ENCODE measurements at places on chromosomes 3 and 15.

DNA sequence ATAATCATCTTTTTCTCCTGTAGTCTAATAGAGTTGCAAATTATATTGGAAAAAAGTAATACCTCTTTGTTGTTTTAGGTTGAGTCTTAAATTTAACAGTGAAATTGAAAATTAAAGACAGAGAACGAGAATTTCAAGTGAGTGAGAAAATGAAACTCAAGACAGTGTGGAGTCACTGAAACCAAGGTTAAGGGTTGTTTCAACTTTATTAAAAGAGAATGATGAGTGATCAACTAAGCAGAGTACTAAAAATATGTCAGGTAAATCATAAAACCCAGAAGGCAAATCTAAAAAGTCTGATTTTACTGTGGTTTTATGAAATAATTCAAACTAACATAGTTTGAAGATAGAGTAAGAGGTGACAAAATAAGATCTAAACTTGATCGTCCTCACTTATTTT, 782.5 kb upstream of the SEMA6D start:
- no peak for DNase-seq

DNA sequence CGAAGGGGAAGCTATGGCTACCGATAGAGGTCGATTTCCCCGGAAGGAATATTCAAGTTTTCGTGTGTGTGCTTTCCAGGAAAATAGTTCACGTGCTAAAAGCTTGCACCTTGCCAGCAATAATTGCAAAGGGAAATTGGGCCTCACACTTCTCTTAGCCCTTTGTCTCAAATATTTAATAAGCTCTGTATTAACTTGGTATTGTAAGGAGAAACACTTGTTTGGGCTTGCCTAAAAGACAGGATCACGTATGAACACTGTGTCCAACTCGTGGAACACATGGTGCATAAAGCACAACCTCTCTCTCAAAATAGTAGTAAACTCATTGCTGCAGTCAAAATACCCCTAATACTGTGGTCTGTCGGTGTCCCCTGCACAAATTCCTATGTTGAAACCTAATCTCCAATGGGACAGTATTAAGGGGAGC, 352 bp upstream of the TMF1 start:
- no peak for DNase-seq

DNA sequence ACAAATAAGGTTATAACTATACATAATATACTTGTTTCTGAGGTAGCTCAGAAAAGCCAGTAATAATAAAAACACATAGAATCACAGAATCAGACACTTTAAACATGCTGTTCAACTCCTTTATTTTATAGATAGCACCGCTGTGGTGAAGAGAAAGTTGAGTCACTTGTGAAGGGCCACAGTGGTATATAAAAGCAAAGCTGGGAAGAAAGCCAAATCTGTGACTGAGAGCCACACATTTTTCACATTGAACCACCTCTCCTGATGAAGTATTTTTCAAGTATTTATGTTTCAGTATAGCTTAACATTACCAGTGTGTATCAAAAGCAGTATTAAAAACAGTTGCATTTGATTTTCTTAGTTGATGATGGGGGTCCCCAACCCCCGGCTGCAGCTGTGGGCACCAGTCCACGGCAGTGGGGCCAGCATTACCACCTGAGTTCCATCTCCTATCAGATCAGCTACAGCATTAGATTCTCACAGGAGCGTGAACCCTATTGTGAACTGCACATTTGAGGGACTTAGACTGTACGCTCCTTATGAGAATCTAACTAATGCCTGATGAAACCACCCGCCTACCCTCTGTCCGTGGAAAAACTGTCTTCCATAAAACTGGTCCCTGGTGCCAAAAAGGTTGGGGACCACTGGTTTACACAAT, 46.2 kb downstream of the TBL1XR1 start:
- peak; percentile 57 for DNase-seq

DNA sequence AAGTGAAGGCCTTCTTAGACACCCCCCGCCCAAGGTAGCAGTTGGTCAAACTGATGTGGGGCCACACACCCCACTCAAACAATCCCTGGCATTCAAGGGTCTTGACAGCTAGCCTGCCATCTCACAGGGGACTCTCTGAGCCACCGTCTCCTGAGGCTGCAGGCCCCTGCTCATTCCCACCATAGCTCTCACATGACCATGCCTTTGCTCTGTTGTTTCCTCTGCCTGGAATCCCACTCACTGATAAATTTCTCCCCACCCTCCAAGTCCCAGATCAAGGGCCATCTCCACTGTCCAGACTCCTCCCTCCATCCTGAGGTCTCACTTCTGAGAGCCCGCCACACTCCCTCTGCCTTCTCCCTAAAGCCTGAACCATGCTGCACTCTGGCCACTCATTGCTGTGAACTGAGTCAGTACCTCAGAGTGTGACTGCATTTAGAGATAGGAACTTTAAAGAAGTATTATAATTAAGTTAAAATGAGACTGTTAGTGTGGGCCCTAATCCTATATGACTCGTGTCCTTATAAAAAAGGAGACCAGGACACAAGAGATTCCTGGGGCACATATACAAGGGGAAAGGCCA, 10.0 kb downstream of the WNT7A start:
- DNase-seq, result no peak

DNA sequence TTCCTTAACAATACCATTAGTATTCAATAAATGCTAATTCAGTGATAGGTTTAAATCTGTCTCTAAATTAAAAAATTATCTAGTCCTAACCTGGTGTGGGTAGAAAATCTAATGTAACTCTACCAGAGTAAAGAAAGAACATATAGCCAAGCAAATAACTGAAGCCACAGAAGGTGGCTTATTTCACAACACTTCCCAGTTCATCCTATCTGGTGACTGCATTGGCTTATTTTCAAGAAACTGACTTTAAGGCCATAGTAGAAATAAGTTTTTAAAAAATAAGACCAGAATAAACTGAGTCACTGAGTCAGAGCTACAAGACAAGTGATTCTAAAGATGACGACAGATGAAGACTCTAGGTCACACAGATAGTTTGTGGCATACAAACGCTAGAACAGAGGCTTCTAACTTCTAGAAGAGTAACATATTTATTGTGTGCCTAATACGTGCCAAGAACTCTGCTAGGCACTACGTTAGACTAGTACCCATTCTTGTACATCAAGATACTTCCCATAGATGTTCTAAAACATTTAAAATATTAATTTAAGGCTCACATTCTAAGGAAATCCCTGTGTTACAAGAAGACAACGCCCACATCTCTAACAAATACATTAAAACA, 25.9 kb downstream of the TMCC1 start:
- DNase-seq, result no peak

DNA sequence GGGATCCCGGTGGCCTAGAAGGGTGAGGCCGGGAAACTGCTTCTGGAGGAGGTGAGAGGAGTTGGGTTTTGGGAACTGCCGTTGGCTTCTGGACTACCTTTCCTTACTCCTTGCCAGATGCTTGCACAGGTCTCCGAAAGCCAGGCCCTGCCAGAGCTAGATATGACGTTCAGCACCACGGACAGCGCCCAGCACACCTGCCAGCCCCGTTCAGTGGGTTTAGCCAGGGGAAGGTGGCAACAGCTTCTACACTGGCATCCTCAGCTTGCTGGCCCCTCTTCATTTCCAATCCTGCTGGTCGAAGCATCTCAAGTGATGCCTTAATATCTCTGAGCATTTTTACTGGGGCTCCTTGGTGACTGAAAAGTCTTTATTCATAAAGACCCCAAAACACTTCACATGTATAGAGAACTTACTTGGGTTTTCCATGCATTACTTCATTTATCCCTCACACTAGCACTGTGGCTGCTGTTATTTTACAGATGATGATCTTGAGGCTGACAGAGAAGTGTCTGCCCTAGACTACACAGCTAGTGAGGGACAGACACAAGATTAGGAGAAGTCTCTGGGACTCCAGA, 21.9 kb downstream of the HCN4 start:
- DNase-seq, result no peak

- DNase-seq, result no peak
Measured at GRCh38 chr3:28674212-28674611, 325.6 kb upstream of the AZI2 start.

GRCh38 chr15:37058316-37058985, 41.9 kb downstream of the MEIS2 start:
- no peak for DNase-seq

DNA sequence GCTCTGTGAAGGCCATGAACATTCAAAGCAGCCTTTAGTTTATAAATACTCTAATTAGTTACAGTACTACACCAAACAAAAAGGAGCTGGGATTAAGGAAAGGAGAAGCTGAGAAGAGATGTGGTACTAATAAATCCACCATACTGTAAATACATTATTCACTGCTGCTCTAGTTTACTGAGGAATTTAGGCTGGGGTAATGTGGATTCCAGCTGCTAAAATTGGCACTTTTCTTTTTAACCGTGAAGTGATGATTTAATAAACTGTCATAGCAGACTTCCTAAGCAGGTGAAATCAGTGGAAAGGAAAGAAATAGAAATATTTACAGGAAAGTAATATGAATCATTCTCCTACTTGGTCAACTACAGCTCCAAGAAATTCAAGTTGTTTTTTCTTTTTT, 88.7 kb downstream of the TFG start:
- DNase-seq, result no peak

- no peak for DNase-seq
Measured at GRCh38 chr3:27535809-27536392, 51.7 kb upstream of the SLC4A7 start.

- no peak for DNase-seq
Measured at GRCh38 chr3:134367869-134368750, 6.1 kb downstream of the AMOTL2 start.

DNA sequence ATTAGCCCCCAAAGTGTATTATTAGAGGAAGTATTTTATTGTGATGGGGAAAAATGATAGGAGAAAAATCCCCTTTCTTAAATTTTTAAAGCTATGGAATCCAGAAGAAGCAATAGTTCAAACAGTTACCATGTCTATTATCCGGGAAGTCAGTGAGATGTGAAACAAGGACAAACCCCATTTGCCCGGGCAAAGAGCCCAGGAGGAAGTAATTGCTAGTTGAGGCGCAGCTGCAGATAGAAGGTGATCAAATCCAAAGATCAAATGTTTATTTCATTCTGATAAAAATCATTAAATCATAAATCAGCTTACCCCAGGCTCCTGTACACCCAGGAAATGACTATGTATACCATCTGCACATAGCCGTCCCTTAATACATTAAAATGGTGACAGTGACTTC, 204.0 kb upstream of the CRBN start:
- DNase-seq, result no peak

- DNase-seq, result no peak
Measured at GRCh38 chr3:177126015-177126773, 71.1 kb downstream of the TBL1XR1 start.

- DNase-seq, result no peak
Measured at GRCh38 chr3:53938645-53939044, 47.0 kb upstream of the SELENOK start.

- no peak for DNase-seq
Measured at GRCh38 chr15:99345832-99346462, 94.7 kb downstream of the LRRC28 start.

DNA sequence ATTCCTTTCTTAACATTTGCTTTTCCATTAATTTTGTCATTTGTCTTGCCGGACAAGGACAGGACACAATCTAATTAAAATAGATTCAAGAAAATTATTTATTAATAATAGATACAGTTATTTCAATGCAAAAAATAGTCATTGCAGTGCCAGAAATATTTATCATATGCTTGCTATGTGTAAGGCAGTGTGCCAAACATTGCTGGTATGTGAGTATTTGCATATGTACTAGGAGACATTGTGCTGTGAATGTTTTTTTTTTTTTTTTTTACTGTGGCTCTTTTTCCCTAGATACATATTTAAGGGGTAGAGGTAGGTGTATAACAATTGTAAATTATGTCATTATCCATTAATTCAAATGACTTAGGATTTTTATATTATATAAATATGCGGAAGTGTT, 23.3 kb downstream of the SPRED1 start:
- DNase-seq, result no peak

GRCh38 chr3:94064243-94064860, 1.5 kb downstream of the NSUN3 start:
- DNase-seq, result no peak

DNA sequence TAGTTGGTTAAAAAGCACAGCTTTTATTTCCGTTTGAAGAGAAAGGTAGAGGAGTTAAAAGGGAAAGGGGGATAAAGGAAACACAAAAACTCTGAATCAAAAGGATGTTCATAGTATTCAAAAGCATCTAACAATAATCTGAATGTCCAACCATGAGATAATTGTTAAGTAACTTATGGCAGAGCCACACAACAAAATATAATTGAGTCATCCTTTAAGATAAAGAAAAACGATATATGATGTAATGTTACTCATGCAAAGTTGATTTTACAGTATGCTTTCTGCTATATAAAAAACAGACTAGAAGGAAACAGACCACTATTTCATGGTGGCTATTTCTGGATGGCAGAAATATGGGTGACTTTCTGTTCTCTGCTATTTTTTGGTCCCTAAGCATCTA, 3.9 kb downstream of the XPC start:
- no peak for DNase-seq

- peak; percentile 89 for DNase-seq
Measured at GRCh38 chr3:187401856-187402255, 33.7 kb downstream of the RTP4 start.

GRCh38 chr3:114122027-114122709, 56.7 kb downstream of the DRD3 start:
- DNase-seq, result peak; percentile 69

DNA sequence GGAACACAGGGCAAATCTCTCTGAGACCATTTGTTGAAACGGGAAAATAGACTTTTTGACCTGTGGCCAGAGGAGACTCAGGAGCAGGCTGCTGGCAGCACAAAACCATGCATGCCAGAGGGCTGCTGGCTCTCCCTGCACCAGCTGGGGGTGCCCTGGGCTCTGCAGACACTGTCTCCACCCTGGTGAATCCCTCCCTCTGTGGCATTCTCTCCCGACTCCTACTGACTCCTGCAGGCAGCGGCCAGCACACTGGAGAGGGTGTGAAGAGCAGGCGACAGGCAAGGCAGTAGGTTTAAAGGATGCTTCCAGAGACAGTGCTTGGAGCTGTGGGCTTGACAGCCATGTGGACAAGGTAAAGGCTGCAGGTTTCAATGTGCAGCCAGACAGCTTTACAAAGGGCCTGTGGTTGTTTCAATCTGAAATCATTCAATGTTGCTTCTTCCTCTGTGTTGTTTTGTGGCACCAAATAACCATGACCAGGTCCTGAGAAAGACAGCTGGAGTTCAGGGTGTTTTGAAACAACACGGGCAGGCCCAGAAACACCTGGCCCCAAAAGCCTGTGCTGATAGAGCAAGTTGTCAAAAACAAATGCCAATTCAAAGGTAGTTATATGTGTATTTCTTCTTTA, 431.0 kb upstream of the ATP10A start:
- no peak for DNase-seq

- DNase-seq, result no peak
Measured at GRCh38 chr3:183513046-183513706, 42.3 kb downstream of the KLHL6 start.

GRCh38 chr3:30577788-30578187, 28.6 kb upstream of the TGFBR2 start:
- no peak for DNase-seq

All from NCI-H1105 (cell line).